ENCODE measurements at places on chromosomes 2 and 18. TPM values are rescaled to one million over a fixed set of nuclear protein-coding genes. Genes with fewer than 3 reads are reported as not detected.

The SAP130 gene
- total RNA-seq = 24.6 TPM

The TRAPPC8 gene
- 31.5 TPM for total RNA-seq

- no peak for DNase-seq
These were observed 143.6 kb upstream of the ZNF521 start for GRCh38 chr18:25495606-25496005.

DNA sequence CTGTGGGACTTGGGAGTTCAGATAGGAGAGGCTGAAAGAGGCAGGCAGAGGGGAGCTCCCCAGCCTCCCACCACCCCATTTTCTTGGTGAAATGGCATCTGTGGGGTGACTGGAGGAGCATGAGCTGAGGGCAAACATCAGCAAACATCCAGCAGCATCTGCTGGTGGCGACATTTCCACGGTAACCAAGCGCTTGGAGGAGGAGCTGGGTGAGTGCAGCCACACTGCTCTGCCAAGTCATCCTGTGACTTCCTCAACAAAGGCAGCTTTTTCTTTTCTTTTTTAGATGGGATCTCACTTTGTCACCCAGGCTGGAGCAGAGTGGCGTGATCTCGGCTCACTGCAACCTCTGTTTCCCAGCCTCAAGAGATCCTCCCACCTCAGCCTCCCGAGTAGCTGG is 5.6 kb downstream of the TXNL4A start:
- no peak for DNase-seq

GRCh38 chr2:204989877-204990276 is 444.6 kb downstream of the PARD3B start:
- DNase-seq = no peak

GRCh38 chr2:201952187-201952586 is 81.5 kb upstream of the FZD7 start:
- no peak for DNase-seq

All from astrocyte (in vitro differentiated cells and primary cell).